Activated T-helper 1 cell treated with Interleukin-2 at 50 U/mL for 16 hours (primary cell): ENCODE measurements at places on chromosomes 5 and 9.

DNA sequence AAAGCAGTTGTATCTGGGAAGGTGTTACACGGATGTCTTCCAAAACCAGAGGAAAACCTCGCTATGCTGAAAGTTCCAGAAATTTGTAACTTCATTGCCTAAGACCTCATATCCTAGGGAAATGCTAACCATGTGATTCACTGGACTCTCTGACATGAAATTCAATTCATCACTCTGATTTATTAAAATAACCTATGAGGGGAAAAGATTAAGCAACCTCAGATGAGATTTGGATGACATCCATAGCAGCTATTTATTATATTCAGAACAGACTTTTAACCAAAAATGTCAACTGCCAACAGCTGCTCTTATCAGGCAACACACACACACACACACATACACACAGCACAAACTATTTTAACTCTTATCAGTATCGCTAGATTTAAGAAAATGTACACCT, 1006.4 kb upstream of the CTNND2 start:
- no peak for DNase-seq

DNA sequence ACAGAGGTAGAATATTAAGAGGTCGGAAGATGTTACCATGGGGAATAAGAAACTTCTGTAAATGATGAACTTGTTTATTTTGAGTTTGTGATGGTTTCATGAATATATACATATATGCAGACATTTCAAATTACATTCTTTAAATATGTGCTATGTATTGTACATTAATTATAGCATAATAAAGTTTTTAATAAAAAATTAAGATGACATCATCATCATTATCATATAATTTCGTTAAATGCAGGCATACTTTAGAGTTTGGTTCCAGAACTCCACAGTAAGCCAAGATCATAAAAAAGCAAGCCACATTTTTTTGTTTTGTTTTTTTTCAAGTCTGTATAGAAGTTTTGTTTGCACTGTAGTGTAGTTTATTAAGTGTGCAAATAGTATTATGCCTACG, 1403.5 kb downstream of the EFNA5 start:
- no peak for DNase-seq

DNA sequence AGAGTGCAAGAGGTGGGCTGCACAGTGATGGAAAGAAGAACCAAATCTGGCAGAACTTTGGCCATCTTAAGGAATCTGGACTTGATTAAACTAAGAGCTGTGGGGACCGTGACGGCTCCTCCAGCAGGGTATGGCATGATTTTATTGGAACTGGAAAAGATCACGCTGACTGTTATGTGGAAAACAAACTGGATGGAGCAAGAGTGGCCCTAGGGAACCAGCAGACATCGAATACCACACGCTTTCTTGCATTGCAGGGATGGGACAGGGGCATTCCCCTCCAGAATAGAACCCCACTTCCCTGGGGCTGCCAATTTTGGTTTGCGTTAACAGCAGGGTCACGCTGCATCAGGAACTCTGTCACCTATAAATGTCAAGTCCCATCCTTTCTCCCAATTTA, 38.8 kb downstream of the INSYN2B start:
- DNase-seq, result no peak

DNA sequence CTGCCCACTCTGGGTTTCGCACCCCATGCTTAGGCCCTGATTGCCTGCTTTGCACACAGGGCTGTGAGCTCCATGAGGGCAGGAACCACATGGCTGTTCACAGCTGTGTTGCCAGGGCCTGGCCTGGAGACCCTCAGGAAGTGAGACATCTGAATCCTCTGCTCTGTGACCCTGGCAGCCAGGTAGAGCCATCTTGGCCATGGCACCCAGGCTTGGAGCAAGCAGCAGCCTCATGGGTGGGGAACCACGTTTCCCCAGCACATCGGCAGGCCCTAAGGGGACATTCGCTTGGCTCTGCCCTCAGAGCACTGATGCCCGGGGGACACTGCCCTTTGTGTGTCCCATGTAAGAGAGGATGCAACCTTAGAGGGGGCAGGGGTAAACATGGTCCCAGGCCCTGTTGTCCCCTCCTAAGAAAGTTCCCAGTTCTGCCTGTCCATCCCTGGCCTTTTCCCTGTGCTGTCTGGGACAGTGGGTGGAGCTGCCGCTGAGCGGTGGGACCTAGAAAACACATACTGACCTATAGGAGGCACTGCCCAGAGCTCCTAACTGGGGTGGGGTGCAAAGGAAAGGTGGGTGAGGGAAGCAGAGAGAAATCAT, 144.1 kb upstream of the IER5L start:
- no peak for DNase-seq

DNA sequence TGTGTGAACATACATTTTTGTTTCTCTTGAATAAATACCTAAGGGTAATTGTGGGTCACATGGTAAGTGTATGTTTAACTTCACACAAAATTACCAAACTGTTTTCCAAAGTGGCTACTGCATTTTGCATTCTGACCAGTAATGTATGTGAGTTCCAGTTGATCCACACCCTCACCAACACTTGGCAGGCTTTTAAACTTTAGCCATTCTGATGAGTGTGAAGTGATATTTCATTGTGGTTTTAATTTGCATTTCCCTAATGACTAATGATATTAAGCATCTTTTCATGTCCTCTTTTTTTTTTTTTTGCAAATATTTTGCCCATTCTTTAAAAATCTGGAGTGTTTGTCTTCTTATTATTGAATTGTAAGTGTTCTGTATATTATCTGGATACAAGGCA, 53.5 kb upstream of the MAST4 start:
- DNase-seq, result no peak

- DNase-seq, result no peak
Measured at GRCh38 chr5:145247745-145248040, 587.4 kb downstream of the PRELID2 start.

- no peak for DNase-seq
Measured at GRCh38 chr5:143024228-143024920, 254.2 kb downstream of the ARHGAP26 start.
